ENCODE measurements at places on chromosomes 2 and 18.

GRCh38 chr2:214995926-214996670 is 142.3 kb downstream of the ABCA12 start:
- no peak for DNase-seq

DNA sequence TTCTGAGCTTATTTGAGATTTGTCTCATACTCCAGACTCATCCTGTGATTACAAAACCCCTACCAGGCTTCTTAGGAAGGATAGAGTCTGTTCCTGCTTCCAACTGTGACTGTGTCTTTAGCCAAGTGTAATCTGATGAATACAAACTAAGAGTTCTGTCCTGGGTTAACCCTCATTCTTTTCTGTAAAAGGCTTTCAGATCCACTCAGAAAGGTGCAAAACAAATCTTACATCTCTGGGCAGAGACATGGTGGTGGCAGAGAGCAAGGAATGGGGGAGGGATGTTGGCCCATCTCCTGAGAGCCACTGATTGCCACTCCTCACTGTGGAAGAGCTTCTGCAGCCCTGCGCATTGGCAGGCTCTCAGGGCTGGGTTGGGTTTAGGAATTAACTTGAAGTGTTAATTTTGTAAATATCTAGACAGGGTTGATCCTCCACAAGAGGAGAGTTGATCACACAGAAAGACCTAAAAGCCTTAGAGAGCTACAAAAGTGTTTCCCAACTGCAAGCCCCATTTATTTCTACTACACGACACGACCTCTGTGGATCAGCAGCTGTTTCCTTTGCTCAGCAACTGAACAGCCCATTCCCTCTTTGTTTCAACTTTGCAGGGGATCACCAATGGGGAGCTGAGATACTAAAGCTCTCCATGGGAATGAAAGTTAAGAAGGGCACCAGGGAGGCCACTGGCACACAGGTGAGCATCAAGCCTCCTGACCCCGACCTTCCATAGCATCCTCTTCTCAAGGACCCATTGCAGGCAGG is 23.7 kb upstream of the SPTBN1 start:
- no peak for DNase-seq

- DNase-seq, result no peak
Measured at GRCh38 chr18:74396171-74397169, 60.6 kb downstream of the DIPK1C start.

- DNase-seq, result no peak
Measured at GRCh38 chr2:224807153-224807964, 91.2 kb upstream of the CCDC195 start.

DNA sequence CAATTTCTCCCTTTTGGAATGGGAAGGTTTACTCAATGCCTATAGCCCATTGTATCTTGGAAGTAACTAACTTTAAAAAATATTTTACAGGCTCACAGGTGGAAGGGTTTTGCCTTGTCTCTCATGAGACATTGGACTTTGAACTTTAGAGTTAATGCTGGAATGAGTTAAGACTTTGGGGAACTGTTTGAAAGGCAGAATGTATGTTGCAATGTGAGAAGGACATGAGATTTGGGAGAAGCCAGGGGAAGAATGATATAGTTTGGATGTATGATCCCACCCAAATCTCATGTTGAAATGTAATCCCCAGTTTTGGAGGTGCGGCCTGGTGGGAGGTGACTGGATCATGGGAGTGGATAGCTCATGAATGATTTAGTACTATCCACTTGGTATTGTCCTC is 17.5 kb upstream of the TBC1D8 start:
- no peak for DNase-seq

GRCh38 chr2:60493804-60494387 is 59.6 kb downstream of the BCL11A start:
- DNase-seq, result no peak
